ENCODE measurements at places on chromosomes 5 and 9.

- no peak for DNase-seq
These were observed 589.9 kb downstream of the ZNF608 start for GRCh38 chr5:124156415-124156996.

DNA sequence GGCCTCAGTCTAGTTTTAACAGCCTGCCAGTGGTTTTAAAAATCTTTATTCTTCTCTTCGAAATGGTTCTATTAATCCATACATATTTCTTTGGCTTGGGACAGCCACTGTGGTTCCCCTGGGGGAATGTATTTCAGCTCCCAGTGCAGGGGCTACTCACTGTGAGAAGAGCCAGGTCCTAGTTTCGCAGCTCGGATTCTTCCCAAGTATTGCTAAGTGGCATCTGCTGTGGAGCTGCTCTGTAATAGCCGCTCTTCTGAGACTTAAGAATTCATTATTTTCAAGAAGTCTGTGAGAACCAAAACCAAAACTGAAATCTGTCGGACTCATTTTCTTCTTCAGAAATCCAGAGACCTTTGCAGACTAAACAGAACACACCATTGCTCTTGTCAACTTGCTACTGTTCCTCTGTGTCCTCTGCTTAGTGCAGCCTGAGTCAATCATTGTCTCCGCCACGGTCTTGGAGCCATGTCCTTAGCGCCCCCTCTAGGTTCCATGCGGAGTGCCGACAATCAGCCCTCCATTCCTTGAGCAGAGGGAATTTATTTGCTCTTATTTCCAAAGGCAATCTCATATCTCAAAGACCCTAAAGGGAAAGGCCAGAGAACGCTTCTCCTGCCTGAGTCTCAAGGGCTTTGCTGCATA lies 478.2 kb downstream of the SPATA31D1 start:
- no peak for DNase-seq

DNA sequence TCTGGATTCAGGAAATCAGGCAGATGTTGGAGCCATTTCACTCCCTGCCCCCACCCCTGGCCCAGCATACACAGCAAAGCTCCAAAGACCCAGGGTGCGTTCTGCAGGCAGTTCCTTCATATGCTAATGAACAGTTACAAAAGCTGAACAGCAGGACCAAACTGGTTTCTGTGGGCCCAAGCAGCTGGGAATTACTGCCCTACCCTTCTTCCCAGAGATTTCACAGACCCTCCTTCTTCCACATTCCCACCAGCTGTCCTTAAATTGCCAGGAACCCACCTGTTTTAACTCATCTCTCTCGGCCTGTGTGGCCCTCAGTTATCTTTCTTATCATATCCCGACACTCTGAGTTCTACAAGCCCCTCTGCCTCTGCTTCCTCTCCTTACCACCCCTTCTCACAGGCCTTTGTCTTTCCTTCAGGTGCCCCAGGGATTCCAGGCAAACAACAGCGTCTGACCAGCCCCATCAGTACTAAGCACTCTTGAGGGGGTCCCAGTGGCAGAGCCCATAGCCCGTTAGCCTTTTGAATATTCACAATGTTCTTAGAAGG lies 10.6 kb upstream of the F2RL1 start:
- no peak for DNase-seq

DNA sequence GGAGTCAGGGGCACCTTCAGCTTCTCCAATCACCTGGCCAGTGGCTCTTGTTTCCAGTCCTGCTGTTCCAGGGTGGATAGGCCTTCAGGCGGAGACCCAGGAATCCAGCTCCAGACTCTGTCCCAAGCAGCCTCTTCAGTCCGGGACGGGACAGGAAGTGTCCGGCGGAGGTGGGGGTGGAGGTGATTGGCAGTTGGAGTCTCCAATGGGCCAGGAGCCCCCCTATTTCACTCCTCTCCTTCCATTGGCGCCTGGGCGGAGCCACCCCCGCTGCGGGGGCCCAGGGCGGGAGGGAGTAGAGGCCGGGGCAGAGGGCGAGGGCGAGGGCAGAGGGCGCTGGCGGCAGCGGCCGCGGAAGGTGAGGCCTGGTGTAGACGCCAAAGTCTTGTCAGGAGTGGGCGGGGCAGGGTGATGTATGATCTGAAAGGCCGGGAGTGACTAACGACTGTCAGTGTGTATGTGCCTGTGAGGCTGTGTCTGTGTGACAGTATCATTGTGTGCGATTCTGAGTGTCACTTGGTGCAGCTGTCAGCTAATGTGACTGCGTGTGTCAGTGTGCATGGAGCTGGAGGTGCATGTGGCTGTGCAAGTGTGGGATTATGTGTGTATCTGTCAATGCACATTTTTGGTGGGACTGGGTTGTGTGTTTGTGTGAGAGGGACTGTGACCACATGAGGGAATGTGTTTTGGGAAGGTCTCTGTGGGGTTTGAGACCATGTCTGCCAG lies at the start of gene IL11RA:
Gene IL11RA (plus strand): TSS at position 310 of the 726 bp plus-strand sequence. CDS start 3,033 bp downstream, outside the sequence.
- DNase-seq = peak; percentile 92

DNA sequence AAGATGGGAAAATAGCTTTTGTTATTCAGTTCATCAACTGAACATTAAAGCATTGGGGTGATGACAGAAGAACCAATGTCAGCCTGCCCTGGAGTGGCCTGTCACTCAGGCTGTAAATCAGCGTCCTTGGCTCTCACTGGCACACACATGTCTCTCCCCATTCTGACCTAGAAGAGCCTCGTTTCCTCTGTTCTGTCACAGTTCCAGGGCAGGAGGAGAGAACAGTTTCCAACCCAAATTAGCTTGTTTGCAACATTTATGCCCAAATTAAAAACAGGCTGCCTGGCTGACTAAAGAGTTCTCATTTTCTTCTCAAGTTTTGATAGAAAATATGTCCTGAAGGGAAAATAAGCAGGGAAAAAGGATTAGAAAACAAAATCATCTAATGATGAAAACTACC lies 520.1 kb downstream of the CHSY3 start:
- no peak for DNase-seq

GRCh38 chr5:124514956-124515355 lies 231.5 kb downstream of the ZNF608 start:
- no peak for DNase-seq

GRCh38 chr9:121545150-121545874 lies 45.7 kb upstream of the GGTA1 start:
- no peak for DNase-seq

- DNase-seq = no peak
These were observed 17.8 kb downstream of the RGS3 start for GRCh38 chr9:113481176-113481787.

DNA sequence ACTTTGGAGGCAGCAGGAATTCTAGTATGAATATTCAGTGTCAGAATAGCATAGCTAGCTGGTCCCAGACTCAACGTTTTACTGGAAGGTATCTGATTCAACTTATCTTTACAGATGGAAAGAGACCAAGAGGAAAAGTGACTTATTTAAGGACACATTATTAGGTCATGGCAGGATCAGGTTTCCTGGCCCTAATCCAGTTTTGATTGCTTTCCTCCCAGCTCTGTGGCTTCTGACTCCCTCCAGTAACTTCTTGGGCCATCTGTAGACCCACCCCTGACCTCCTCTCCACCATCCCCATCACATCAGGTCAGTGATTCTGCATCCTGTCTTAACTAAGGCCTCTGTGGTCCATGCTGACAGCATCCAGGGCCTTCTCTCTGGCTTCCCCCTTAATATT lies 38.4 kb downstream of the SH3TC2 start:
- DNase-seq = peak; percentile 69

- peak; percentile 64 for DNase-seq
These were observed 51.2 kb upstream of the HSPA9 start for GRCh38 chr5:138626333-138626944.

GRCh38 chr5:14675865-14676300 lies 11.4 kb downstream of the OTULIN start:
- no peak for DNase-seq

DNA sequence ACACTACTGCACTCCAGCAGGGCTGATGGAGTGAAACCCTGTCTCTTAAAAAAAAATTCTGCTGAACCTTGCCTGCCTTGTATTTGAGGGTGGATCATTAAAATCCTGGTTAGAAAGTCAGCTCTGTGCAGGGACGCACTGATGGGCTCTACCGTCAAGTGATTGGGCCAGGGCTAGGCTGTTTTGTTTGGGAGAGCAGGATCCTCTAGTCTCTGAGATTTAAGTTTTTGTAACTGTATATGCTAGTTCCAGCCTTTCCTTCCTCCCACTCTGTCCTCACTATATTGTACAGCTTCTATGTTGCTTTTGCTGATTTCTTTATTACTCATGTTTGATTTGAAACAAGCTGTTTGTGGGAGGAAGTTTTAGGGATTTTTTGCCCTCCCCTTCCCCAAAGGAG lies 11.5 kb downstream of the DDX4 start:
- DNase-seq = no peak

DNA sequence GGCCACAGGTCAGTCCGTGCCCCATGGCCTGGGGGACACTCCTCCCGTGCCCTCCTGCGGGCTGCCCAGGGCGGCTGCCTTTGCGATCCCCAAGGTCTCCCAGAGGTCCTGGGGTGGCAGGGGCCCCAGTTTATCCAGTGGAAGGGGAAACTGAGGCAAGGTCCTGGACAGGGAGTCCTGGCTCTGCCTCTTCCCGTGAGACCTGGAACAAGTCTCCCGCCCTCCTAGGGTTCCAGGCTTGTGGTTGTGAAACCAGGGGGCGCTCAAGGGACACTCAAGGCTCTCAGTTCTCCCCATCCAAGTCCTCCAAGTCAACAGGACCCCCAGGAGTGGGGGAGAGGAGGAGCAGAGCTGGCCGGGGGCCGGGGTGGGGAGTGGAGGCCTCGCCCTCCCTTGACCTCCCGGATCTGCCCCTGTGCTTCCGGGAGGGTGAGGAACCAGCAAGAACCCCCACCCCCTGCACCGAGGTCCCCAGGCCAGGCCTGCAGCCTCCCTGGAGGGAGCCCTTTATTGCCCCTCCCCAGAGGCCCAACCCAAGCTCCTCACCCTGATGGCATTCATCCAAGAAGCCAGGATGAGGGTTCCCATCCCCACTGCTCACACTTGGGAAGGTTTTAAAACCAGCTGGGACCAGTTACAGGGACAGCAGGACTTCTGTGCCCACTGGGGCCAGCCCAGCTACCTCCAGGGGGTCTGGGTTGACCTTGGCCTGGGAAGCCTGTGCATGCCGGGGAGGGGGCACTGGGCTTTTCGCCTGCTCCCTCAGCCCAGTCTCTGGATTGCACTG lies 24.7 kb upstream of the TMEM250 start:
- DNase-seq = peak; percentile 50

DNA sequence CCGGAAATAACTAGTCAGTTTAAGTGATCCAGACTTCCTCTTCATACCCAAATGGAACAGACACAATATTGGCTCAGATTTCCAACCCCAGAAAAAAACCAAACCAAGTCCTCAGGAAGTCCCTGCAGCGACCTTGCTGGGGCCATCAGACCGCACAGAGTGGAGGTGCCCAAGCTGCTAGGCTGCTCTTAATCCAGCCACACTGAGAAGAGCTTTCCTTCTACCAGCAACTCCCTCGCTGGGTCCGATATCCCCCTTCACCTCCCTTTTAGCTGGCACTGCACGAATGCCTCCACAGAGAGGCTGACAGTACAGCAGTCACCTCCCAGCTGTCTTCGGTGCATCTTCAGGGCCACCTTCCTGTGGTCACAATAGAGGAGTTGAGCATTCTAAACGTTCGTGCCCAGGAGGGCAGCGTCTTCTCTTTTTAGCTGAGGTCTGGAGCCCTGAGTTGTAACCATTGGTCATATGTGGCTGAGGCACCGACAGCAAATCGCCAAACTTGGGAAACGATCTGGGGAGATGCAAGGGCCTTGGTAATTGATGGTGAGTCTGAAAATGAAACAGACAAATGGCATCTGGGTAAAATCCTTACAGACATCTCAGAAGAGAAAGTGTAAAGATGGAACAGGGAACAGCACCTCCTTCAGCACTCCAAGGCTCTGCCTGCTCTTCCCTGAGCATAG lies 5.7 kb downstream of the NAIF1 start:
- DNase-seq = no peak

DNA sequence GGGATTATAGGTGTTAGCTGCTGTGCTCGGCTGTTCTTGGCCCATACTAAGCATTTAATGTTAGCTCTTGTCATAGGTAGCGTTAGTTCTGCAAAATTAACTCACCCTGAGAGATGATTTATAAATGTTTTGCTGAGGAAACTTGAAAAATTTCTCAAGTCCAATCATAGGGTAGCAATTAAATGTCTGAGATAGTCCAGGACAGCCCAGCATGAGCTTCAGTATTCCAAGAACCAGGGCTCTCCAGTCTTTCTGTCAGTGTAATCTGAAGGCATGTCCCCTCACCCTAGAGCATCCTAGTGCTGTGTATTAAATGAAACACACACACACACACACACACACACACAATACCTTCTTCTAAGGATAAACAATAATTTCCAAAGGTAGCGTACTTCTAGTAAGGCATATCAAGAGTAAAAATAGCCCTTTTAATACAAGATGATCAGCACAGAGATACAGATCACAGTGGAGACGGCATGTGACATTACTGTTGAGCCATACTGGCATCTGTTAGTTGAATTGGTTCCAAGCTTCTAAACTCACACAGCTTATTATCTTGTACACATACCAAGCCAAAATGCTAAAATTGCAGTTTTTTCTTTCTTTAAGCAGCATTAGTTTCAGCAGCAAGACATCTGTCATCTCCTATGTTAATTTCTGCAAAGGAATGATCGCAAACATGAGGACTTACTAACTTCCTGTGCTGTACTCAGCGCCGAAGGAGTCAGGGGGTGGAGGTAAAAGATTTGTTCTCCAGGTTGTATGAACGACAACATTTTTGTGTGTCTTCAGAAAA lies 46.3 kb upstream of the JMY start:
- DNase-seq = no peak

- no peak for DNase-seq
These were observed 400.2 kb upstream of the IRX4 start for GRCh38 chr5:2282893-2283292.

DNA sequence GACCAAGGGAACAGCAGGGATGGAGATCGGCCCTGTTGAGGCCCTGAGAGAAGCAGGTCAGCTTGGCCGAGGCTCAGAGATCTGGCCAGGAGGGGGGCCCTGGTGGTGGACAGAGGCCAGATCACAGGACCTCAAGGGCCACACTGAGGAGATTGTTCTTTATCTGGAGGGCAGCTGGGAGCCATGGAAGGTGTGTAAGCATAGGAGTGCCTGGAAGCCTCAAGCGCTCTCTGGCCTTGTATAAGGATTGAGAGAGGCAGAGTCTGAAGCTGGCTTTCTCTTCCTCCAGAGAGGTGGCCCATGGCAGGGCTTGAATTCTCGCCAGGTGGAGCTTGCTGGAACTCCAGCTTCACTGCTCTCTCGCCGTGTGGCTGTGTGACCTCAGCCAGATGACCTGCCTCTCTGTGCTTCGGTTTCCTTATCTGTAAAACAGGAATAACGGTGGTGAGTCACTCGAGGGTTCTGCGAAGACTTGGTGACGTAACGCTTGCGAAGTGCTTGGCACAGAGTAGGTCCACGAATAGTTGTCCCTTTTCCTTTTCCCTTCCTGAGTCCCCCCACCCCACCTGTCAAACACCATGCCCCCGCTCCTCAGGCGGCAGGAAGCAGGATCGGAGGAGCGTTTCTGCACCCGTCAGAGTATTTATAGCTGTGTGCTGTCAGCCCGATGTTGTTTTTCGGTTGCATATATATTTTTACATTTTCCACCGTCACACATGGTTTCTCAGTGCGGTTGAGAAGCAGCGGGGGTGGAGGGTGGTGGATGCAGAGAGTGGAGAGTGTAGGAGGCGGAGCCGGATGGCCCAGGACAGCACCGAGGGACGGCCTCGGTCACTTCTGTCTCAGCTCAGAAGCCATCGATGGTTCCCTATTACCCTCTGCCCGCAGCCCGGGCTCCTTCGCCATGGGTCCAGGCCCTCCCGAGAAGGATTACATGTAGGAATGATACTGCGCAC lies 17.0 kb upstream of the CRB2 start:
- no peak for DNase-seq

GRCh38 chr5:59560553-59560952 lies 333.0 kb downstream of the PDE4D start:
- DNase-seq = no peak
